ENCODE measurements at places on chromosomes 1 and 21.

DNA sequence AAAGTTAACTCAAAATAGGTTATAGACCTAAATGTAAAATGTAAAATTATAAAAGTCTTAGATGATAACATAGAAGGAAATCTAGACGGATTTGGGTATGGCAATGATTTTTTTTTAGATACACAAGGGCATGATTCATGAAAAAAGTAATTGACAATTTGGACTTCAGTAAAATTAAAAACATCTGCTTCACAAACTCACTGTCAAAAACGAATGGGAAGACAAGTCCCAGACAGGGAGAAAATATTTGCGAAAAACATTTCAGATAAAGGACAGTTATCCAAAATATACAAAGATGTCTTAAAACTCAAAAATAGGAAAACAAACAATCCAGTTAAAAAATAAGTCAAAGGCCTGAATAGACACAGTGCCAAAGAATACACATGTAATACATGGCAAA is 9.7 kb upstream of the PTGS2 start:
- DNase-seq: no peak

DNA sequence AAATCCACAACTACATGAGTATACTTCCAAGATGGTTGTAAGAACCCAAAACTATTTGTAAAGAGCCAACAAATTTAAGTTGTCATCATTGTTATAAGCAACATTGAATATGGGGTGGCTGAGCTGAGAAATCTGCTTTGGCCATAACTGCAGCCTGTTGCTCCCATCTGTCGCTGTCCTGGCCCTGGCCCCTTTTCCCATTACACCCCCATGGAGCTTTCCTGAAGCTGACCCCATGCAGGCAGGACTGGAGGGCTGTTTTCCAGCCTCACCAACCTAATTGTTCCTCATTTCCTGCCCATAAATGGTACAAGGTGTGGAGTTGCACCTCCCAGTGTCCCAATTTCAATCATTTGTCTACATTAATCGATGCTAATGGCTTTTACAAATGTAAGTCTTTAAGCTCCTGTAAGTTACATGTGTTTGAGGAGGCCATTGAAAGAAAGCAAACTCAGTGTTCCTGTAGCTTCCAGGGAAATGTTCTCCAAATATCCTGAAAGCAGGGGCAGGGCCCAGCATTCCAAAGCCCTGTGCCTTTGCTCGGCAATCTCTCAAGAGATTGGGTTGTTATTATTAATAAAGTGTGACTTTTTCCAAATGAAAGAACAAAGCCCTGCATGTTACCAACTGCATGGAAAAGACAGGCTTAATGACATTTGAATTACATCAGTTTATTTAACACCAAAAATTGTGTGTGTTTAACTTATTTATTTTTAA is 545.9 kb downstream of the PLPP3 start:
- no peak for DNase-seq

DNA sequence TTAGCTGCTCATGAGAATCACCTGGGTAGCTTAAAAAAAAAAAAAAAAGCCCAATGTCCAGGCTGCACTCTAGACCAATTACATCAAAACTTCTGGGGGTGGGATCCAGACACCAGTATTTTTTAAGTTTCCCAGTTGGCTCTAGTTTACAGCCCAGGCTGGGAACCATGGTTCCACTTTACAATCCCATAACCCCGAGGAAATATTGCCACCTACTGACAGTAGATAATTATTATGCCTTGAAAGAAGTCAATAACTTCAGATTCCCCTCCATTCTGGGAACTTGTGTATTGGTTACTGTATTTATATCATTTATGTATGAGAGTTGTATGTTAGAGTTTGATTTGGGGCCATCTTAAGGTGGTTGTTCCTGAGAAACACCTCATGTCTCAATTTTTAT is 100.2 kb downstream of the SPATA46 start:
- DNase-seq: peak; percentile 6

- peak; percentile 60 for DNase-seq
Observed at GRCh38 chr21:39014747-39015146, 168.5 kb downstream of the PSMG1 start.

DNA sequence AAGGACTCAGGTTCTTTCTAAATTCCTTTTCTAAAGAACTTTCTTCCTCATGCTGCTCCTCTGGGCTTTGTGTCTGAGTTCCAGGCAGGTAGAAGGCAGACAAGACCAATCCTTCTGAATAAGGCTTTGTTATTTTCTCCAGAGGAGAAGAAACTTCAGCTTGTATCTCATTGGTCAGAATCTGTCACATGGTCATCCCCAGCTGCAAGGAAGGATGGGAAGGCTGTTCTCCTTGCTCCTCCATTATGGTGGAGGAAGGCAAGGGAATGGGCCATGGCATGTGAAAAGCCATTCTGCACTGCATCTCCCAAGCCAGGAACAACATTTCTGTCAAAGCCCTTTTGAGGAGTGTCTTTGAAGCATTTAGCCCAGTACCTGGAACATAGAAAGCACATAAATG is 50.6 kb upstream of the NTPCR start:
- no peak for DNase-seq

GRCh38 chr1:67939186-67939743 is 106.0 kb upstream of the GNG12 start:
- no peak for DNase-seq

All from CD4-positive, alpha-beta T cell treated with Interferon alpha-2 for 1 hour (primary cell).